ENCODE measurements at places on chromosomes 4 and X.

DNA sequence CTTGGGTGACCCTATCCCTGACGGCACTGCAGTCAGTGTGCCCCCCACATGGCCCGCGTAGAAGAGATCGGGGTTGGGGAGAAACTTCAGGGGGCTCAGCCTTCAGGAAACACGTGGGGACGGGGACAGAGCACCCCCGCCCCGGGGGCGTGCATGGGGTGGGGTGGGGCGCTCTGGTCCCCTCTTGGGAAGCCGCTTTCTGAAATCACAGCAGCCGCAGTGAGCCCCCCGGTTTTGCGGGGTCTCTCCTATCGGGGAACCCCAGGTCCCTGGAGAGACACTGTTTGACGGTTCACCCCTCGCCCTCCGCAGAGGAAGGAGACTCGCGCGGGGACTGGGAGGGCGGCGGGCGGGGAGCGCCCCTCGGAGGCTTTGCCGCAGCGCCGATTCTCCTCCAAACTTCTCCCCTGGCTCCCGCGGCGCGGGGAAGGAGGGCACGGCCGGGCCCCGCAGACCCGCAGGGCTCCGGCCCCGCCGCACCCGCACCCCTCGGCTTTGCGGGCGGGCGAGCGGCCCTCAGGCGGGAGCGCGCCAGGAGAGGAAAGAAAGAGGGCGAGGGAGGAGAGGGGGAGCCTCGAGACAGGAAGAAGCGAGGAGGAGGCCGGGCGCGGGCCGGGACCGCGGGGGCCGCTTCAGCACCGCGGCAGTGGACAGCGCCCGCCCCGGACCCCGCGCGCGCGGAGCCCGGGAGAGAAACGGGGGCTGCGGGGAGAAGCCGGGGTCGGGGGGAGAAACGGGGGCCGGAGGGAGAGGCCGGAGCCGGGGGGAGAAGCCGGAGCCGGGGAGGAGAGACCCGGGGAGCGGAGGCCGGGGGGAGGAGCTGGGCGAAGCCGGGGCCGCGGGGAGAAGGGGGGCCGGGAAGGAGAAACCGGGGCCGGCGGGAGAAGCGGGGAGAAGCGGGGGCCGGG, 612 bp downstream of the CPLX1 start:
- no peak for DNase-seq

DNA sequence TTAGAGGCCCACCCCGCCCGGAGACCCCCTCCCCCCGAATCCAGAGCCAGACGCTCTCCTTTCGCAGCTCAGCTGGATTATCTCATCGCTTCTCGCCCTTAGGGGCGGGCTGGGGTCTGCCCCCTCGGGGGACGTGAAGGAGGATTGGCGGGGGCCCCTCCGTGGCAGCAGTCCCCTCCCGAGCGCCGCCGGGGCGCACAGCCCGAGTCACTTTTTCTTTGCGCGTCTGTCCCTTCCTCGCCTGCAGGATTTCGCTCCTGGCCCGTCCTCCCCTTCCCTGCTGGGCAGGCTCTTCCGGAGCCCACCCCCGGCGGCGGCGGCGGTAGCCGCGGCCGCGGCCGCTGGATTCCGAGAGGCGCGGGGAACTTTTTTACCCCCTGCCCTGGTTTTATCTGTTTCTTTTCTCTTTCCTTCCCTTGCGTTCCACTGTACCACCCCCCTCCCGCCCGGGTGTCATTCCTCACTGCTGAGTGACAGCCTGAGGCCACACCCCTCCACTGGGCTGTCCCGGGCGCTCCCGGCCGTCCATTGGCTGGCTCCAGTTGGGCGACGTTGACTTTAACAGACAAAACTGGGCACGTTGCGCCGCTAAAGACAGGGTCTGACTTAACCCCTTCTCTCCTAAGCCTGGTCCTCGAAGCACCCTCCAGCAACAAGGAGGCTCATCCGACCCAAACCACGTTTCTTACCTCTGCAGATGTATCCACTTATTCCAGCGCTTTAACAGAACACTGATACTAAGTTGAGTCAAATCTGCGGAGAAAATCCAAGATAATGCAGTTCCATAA, 492 bp upstream of the NKX3-2 start:
- DNase-seq, result no peak

- DNase-seq, result no peak
Measured at GRCh38 chrX:74160358-74160757, 143.6 kb upstream of the ZCCHC13 start.

DNA sequence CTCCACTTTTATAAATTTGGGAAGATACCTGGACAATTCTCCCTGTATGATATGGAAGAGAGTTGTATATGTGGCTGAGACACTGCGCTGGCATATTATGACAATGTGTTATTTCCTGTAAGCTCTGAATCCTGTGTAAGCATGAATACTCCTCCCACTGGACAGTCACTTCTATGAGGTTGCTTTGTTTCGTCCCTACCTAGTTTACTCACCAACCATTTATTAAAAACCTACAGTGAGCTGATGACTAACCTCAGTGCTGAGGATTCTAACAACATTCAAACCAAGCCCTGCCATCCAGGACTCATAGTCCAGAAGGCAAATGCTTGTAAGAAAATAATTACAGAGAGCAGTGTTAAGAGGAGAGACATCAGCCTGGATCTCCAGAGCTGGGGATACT, 1632.9 kb upstream of the TENM3 start:
- no peak for DNase-seq

DNA sequence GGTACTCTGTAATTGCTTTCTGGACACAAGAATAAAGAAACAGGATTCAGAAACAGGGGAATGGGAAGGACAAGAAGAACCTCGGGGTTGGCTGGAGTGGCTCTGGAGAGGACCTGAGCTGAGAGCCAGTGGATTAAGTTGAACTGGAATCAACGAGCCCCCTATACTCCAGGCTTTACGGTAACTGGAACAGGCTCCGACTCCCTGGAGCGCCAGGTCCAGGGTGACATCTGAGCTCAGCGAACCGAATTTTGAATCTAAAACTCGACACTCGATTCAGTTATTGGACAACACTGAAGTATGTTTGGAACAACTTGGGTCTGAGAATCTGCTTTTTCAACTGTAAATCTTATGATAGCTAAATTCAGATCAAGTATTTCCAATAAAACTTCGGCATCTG, 23.9 kb downstream of the HMX1 start:
- no peak for DNase-seq

GRCh38 chr4:78864405-78865024, 74.7 kb downstream of the PAQR3 start:
- no peak for DNase-seq

- DNase-seq, result no peak
Measured at GRCh38 chr4:52588097-52588496, 71.0 kb downstream of the USP46 start.

- DNase-seq, result no peak
Measured at GRCh38 chr4:108320061-108320460, 151.3 kb upstream of the LEF1 start.

DNA sequence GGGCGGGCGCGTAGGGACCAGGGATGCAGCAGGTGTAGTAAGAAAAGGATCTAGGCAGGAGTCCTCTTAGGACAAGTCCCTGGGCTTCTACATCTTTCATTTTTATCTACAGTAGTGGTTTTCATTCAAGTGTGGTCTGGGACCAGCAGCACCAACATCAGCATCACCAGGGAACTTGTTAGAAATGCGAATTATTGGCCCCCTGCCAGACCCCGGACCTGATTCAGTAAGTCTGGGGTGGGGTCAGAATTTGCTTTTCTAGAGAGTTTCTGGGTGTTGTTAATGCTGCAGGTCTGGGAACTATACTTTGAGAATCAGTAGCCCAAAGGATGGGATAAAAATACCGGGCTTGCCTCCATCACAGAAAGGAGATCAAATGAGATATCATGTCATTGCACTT, 1.3 kb upstream of the PCYT1B start:
- no peak for DNase-seq

GRCh38 chr4:42607011-42607726, 49.7 kb downstream of the ATP8A1 start:
- DNase-seq, result no peak

GRCh38 chrX:133608406-133608805, 193.1 kb upstream of the GPC4 start:
- no peak for DNase-seq

GRCh38 chr4:42480281-42480680, 83.0 kb downstream of the SHISA3 start:
- no peak for DNase-seq

DNA sequence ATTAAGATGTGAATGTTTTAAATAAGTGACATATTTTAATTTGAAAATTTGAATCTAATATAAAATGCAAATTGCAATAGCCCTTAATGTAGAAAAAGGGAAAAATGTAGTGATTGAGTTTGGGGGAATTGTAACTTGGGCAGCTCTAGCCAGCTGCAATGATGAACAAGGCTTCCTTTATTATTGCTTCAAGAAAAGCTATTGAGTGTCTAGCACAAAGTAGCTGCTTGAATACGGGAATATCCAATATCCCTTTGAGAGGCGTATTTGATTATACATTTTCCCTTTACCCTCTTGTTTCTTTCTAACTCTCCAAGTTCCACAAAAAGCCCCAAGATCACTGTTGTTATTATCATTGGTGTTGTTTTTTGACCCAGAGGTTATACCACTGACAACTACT, 21.8 kb downstream of the IL1RAPL1 start:
- DNase-seq, result no peak

GRCh38 chr4:98583265-98583664, 75.1 kb downstream of the TSPAN5 start:
- no peak for DNase-seq
